ENCODE measurements at places on chromosomes 12 and 14. TPM values are rescaled to one million over a fixed set of nuclear protein-coding genes. Genes with fewer than 3 reads are reported as not detected.

DNA sequence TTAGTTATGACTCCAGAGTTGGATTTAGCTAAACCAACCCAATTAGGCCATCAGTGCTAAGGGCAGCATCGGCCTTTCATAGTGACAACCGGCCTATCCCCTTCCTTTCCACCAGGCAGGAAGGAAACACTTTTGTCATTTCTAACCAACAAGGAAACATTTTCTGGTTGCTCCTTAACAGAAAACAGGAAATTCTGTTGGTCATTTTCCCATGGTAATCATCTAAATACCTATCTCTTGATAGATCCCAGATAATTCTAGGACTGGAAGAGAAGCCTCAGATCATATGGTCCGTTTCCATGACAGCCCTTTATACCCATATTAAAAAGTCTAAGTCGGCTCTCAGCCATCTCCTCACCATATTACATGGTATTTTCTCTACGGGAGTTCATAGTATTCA lies 79.2 kb upstream of the USP44 start:
- DNase-seq: no peak

GRCh38 chr12:68118096-68118755 lies 41.3 kb downstream of the IFNG start:
- no peak for DNase-seq

DNA sequence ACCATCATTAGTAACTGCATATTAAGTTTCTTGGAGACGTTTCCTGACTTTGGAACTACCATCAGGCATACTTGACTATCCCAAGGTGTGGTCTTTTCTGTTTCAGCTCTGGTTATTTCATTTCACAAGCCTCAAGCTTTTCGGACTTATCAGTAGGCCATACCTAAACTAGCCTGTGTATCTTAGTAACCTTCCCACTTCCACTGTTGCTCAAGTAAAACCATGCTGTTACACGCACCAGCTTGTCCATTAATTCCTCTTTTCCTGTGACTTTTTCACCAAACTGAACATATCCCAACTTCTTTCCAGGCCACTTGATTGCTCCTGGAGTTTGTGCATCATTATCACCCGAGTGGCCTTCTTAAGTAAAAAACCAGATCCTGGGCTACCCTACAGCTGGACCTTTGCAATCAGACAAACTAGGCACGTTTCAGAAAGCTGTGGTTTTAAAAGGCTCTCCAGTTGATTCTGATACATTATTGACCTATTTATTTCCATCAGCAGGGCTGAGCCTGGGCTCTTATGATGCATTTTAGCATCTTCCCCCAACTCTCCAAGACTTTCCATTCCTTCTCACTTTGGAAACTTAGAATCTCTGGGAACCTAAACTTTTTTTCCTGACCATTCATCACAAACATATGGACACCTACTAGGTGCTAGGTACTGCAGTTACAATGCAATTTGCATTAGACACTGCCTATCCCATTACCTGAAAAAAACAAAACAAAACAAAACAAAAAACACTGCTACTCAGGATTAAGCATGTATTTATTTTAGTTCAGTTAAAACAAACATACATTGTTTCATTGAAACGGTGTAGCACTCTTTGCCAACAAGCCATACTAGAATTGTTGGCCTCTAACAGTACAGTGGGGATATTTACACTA lies 14.9 kb downstream of the SLC38A2 start:
- no peak for DNase-seq

DNA sequence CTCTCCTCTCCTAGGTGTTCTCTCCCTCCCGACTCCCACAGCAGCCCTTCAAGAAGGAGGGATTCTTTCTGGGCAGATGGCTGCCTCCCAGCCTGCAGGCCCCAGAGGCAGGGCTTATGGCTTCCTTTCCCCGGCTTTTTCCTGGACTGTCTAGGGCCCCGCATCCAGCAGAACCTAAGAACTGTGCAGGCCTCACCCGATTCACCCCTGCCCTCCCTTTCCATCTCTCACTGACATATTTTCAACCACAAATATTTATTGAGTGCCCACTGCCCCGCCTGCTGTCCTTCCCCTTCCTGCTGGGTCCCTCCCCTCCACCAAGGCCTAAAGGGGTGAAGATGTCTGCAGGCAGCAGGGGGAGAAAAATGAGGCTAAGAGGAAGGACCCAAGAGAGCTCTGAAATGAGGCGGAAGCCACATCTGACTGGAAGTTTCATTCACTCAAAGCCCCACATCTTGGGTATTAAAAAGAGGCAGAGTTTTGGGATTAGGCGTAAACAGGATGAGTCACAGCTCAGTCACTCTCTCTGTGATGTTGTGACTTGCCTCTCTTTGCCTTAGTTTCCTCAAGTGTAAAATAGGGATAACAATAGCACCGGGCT lies 2.9 kb downstream of the SCNN1A start:
- no peak for DNase-seq

DNA sequence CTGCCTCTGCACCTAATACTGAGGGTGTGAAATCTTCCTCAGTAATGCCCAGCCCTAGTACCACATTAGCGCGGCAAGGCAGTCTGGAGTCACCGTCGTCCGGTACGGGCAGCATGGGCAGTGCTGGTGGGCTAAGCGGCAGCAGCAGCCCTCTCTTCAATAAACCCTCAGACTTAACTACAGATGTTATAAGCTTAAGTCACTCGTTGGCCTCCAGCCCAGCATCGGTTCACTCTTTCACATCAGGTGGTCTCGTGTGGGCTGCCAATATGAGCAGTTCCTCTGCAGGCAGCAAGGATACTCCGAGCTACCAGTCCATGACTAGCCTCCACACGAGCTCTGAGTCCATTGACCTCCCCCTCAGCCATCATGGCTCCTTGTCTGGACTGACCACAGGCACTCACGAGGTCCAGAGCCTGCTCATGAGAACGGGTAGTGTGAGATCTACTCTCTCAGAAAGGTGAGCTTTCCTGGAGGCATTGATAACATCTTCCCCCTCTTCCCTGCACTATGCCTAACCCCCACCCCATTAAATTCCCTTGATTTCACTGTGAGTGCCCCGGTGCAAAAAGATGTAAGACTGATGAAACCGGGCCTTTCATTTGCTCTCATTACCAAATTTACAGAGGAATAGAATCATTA lies 291.4 kb downstream of the NAV3 start:
- peak; percentile 53 for DNase-seq

GRCh38 chr14:93832665-93833064 lies 44.4 kb upstream of the PRIMA1 start:
- no peak for DNase-seq

GRCh38 chr12:64675795-64676194 lies 65.5 kb downstream of the RASSF3 start:
- DNase-seq: no peak

GRCh38 chr14:100031506-100032281 lies 33.5 kb upstream of the EVL start:
- DNase-seq: no peak

FAR2 gene
- total RNA-seq: 15.9 TPM

DNA sequence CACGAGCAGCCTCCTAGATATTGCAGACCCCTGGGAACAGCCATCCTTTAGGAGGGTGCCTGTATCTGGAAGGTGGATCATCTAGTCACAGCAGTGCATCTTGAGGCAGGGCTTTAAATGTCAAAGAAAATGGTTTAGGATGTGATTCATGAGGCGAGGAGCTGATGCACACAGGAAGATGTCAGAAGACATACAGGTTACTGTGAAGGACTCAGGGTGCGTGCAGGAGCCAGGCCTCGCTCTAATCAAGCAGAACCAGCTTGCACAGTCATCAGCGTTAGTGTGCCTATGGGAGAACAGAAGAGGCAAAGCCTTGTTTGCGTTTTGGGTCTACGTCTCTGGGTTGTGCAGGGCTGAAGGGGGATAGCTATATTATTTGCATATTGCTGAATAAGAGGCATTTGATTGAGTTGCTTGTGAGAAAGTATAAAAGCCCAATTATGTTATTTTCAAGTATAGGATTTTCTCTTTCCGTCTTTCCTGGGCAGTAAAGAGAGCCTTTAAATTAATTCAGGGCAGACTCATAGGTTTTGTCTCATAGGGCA lies 77.3 kb upstream of the RPH3A start:
- DNase-seq: no peak

MAPKAPK5 gene
- total RNA-seq: 54.1 TPM

DNA sequence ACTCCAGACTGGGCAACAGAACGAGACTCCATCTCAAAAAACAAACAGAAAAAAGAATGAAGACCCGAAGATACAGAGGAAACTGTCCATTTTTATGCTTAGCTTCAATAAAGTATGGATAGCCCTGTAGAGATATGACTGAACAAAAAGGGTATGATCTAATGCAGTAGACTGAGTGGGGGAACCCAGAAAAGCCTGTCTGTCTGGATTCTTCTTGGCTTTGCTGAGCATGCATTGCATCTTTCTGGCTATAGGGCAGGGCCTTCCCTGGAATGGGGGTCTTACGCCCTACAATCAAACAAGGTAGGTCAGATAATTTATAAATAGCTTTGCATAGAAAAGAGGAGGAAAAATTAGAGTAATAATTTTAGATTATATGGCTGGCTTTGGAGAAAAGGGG lies 10.1 kb downstream of the MIA2 start:
- no peak for DNase-seq

DTX3 gene
- 65.5 TPM for total RNA-seq

- DNase-seq: no peak
These were observed 2.3 kb downstream of the UBE3B start for GRCh38 chr12:109479761-109480160.

- no peak for DNase-seq
These were observed 63.9 kb downstream of the ITPK1 start for GRCh38 chr14:93051600-93052546.

- no peak for DNase-seq
These were observed 484 bp downstream of the MIS18BP1 start for GRCh38 chr14:45252366-45253069.

DNA sequence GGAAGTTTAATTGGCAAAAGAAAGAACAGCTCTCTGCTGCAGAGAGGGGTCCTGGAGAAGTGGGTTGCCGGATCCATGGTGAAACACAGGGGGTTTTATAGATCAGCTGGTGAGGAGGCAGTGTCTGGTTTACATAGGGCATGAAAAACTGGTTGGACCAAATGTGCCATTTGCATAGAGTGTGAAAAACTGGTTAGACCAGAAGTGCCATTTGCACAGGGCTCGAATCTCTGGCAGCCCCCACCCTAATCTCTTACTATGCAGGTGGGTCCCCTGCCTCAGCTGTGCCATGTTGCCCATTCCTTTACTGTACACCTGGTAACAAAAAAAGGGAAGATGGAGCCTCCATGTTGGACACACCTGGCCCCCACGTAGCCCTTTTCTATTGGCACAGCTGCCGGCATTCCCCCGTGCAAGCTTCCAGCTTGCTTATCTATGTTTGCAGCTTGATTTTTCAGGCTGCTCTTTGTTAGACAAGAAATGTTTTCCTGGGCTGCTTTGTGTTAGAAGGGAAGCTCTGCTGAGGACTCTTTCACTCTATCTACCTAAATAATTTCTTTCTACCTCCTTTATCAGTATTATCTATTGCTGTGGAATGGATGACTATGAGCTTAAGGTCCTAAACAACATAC lies 61.1 kb upstream of the TMEM132D start:
- DNase-seq: no peak

DNA sequence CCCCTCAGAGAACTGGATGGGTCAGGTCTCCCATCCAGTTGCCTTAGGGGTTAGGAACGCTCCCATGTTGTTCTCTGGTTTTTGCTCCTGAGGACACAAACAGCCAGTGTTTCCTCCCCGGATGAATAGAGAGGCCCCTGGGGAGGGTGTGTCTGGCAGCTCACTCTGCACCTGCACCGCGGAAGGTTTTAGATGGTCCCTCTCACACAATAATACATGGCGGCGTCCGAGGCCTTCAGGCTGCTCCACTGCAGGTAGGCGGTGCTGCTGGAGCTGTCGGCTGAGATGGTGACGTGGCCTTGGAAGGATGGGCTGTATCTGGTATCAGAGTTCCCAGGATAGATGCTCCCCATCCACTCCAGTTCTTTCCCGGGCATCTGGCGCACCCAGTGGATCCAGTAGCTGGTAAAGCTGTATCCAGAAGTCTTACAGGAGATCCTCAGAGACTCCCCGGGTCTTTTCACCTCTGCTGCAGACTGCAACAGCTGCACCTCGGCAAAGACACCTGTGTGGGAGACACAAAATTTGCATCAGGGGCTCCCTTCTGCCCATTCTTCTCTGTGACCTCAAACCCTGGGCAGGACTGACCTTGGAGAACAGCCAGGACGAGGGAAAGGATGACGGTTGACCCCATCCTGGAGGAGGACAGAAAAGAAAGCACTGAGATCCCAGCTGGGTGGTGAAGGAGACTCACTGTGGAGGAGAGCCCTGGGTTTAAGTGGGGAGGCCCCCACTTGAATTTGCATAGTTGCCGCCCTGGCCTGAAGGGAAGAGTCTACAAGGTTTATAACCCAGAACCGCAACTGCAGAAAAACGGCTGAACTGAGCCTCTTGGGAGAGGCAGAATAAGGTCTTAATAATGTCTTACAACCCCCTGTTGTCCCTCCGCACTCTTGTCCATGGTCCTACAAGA lies 1324.8 kb downstream of the TMEM121 start:
- DNase-seq: no peak

DNA sequence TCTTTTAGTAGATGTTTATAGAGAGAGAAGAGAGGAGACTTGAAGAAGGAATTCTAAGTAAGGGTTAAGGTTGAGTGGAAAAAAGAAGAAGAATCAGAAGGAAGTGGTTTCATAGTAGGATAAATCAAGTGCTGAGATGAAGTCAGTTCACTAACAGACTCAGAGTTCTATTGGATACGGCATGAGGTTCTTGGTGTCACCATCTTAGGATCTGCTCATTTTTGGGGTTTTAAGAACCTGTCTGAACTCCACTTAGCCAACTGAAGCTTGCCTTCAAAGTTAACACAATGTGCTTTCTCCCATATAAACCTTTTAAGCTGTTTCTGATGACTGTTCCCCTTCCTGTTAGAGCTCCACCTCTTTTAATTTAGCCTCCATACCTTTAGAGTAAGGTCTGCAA lies 152.6 kb downstream of the PRKCH start:
- DNase-seq: no peak

VWF gene
- total RNA-seq: 0.70 TPM

DNA sequence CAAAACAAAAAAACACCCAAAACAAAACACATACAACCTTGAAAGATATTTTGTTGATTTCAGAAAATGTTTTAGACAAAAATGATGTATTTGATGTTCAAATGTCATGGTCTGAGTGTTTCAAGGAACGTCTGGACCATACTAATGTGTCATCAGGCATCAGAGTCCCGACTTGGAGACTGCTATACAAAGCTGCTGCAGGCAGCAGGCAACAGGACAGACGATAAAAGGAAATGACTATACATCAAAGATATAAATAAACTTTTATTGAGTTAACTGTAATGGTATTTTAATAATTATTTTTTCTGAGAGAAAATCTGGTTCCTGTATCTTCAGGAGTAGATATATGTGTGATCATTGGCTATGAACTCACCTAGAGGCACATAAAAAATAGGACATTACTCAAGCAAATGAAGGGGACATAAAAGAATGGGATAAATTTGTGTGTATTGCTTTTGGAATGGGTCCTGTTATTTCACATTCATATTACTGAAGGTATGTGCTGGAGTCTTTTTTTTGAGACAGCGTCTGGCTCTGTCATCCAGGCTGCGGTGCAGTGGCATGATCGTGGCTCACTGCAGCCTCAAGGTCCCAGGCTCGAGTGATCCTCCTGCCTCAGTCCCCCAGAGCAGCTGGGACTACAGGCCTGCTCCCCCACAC lies 87.3 kb upstream of the HECTD1 start:
- DNase-seq: no peak

Measured in type B pancreatic cell (in vitro differentiated cells).